ENCODE measurements at places on chromosomes 5 and 9.

- DNase-seq: no peak
Observed at GRCh38 chr5:62653001-62653863, 74.6 kb downstream of the LRRC70 start.

GRCh38 chr5:89293810-89294209 lies 410.8 kb upstream of the MEF2C start:
- DNase-seq: no peak

DNA sequence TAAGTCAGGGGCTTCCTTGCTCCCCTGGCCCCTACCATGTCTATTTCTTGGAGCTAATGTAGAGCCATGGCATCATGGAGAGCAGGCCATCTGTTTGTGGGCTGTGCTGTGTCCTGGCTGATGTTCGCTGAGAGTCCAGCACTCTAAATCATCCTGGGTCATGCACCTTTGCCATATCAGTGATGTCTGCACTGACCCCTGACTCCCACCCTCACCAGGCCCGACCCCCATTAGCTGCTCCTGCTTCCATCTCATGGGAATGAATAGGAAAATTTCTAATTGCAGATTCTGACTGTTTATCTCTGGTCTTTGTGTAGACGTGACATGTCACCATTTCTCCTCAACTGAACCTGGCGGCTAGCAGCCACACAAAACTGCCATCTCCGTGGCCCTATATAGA lies 236.9 kb downstream of the NSG2 start:
- DNase-seq: no peak

GRCh38 chr5:83509540-83509939 lies 38.0 kb downstream of the VCAN start:
- DNase-seq: no peak

GRCh38 chr9:129254566-129255287 lies 76.7 kb upstream of the IER5L start:
- DNase-seq: no peak

DNA sequence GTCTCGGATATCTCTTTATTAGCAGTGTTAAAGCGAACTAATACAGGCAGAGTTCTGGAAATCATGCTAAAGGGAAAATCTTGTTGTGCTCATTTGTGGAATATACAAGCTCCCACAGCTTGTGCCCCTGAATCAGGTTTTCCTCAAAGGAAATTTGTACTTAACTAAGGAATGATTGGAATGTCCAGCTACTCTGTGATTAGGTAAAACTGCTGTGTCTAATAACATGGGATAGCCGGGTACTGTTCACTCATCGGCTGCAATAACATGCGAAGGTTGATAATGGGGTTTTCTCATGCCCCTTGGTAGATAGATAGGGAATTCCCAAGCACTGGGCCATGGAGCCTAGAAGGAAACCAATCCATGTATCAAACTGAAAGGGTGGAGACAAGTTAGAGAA lies 306.7 kb downstream of the NR2F1-AS1 start:
- no peak for DNase-seq

DNA sequence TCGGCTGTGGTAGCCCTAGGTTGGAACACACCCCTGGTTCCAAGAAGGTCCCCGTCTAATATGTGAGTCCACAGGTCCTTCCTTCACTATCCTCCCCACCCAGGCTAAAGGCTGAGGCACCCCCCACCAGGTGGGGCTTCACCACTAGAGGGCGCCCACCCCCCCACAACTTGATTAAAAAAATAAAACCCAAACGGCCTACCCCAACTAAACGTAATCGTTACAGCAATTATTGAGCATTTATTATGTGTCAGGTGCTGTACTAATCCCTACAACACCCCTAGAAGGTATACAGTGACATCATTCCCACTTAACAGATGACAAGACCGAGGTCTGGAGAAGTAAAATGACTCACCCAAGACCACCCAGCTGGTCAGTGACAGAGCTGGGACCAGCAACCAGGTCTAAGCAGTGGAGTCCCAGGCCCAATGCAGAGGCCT lies 65.0 kb downstream of the FGF18 start:
- DNase-seq: no peak

DNA sequence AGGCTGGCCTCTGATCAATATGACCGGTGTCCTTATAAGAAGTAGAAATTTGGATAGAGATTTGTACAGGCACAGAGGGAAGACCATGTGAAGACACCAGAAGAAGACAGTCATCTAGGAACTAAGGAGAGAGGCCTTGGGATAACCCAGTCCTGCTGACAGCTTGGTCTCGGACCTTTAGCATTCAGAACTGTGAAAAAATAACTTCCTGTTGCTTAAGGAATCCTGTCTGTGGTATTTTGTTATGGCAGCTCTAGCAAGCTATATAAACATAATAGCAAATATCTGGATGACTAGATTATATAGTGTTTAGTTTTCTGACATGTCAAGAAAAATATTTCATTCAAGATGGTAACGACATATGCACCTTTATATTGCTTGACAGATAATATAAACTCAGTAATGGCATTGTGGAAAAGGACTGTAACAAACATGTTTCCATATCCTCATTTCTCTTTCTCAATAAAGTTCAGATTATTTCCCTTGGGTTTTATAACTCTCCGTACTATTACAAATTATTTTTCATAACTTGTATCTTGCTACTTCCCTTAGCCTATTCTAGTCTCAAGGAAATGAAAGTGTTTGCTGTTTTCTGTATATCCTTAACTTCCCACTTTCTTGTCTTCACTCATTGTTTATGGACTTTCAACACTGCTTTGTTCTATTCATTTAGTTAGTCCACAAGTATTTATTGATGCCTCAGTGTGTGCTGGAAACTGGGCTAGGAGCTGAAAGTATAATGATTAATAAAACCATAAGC lies 62.4 kb downstream of the KIAA1958 start:
- DNase-seq: no peak

GRCh38 chr5:148970228-148970627 lies 92.6 kb downstream of the SH3TC2 start:
- peak; percentile 92 for DNase-seq

DNA sequence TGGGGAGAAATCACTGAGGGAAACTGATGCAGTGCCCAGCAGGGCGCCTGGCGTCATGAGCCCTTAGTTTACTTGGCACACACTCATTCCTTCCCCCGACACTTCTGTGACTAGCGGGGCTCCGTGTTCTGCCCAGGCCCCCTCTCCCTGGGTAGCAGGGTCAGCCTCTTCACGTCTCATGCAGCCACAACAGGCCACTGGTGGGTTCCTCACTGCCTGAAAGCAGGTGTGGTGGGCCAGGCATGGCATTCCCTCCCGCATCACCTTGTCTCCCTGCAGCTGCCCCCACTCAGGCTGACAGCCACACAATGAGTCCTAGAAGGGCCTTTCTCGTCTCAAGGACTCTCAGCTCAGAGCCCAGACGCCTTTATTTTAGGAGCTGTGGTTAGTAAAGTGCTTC lies 51.1 kb upstream of the CPLX2 start:
- no peak for DNase-seq

DNA sequence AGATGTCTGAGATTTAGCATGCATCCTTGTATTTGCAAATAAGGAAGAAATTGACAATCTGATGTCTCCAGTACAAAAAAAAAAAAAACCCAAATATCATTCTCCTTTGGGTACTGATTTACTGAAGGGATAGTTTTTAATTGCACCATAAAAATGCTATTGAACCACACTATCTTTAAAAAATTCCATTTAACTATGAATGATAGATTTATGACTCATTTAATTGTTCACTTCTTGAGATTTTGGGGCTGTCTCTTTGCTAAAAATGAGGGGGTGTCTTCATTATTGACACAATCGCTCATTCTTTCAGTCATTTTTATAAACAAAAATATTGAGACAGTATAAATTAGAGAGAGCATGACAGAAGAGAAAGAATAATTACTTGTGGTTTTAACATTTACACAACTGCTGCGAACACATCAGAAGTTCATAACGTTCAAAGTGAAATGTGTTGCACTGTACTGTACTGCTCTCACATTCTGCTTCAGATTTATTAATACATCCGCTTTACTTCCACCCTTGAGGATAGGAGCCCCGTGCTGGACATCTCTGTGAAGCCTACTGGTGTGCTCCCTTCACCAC lies 142.3 kb downstream of the MEF2C start:
- no peak for DNase-seq

Data from cerebellar nuclear complex (tissue), 1 donor.